IPS DF 6.9 (cell line): ENCODE measurements at places on chromosomes 12 and 14.

GRCh38 chr12:49284672-49285071, 10.3 kb upstream of the PRPH start:
- no peak for DNase-seq

GRCh38 chr12:18343708-18344107, 82.4 kb downstream of the PIK3C2G start:
- no peak for DNase-seq

DNA sequence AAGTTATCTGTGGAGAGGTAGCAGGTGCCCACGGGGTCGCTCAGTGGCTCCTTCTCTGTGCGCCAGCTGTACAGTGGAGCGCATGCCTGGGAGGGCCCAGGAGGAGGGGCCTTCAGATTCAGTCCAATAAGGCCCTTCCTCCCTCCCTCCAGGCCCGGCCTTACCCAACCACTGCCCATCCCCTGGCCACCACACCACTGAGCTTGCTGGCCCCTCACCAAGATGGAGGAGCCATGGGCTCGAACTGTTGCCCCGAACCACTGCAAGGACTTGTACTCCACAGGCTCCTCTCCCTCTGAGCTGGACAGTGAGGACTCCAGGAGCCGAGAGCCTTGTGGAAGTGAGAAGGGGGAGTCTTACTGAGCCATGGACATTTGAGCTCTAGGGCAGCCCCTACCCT, 9.8 kb downstream of the ITGA5 start:
- DNase-seq, result no peak

GRCh38 chr12:56336361-56337167, 2.1 kb upstream of the IL23A start:
- no peak for DNase-seq

GRCh38 chr12:72792889-72793288, 520.7 kb downstream of the TRHDE start:
- no peak for DNase-seq

GRCh38 chr12:116448165-116448739, 110.9 kb upstream of the MAP1LC3B2 start:
- DNase-seq, result no peak
